ENCODE measurements at places on chromosomes 4 and X. TPM values are rescaled to one million over a fixed set of nuclear protein-coding genes. Genes with fewer than 3 reads are reported as not detected.

- no peak for ATAC-seq
- peaks cover 29% of the 10 kb centered on the region for H3K36me3 ChIP-seq
These were observed 898 bp downstream of the CMC4 start for GRCh38 chrX:155070038-155070437.

GRCh38 chrX:57900975-57901374 is 9.3 kb downstream of the ZXDA start:
- H3K27ac ChIP-seq, result no peak overlapping the region
- no peaks in the 10 kb centered on the region for H3K27me3 ChIP-seq
- peaks cover 4% of the 10 kb centered on the region for H3K36me3 ChIP-seq
- H3K4me1 ChIP-seq, result peaks cover 9% of the 10 kb centered on the region

GRCh38 chrX:29662759-29663503 is 552.4 kb upstream of the MAGEB2 start:
- no peaks in the 10 kb centered on the region for H3K36me3 ChIP-seq
- H3K27ac ChIP-seq, result no peak overlapping the region
- no peaks in the 10 kb centered on the region for H3K4me1 ChIP-seq
- H3K4me3 ChIP-seq, result no peak overlapping the region
- no peak for ATAC-seq

DNA sequence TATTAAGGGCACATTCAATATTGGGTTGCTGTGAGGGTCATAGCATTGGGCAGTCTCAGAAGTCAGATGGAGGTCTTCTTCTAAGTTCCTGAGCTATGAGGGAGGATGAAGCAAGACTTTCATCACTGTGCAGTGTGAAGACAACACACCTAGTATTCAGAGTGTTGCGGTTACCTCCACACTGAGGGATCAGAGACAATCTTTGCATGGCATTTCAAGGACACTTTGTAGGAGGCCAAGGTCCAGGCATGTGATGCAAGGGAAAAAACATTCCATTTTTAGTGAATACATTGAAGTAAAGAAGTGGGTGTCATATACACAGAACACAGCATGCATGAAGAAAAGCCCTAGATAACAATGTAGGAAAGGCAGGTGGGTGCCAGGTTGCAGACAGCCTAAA is 481.2 kb upstream of the DIPK2B start:
- H3K27ac ChIP-seq, result no peak overlapping the region
- no peaks in the 10 kb centered on the region for H3K27me3 ChIP-seq
- no peaks in the 10 kb centered on the region for H3K4me1 ChIP-seq
- no peak for ATAC-seq
- no peak overlapping the region for H3K4me3 ChIP-seq

DNA sequence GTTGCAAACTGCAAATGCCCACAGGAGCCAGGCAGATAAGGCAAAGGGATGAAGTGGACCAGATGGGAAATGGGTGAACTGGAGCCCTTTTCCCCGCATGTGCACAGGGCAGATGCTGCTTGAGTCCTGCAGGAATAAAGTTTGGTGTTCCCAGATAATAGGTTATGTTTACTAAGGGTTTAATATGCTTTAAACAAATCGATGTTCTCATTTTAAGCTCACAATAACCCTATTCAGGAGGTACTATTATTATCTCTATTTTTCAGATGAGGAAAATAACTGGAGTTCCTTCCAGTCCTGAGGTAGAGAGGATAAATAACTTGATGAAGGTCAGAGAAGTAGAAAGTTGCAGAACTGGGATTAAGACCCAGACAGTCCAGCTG is 77.3 kb downstream of the LRRC66 start:
- H3K4me3 ChIP-seq, result no peak overlapping the region
- no peak overlapping the region for H3K27ac ChIP-seq
- ATAC-seq, result no peak
- H3K27me3 ChIP-seq, result peaks cover 5% of the 10 kb centered on the region
- no peaks in the 10 kb centered on the region for H3K4me1 ChIP-seq

GRCh38 chr4:148557793-148558192 is 115.6 kb upstream of the NR3C2 start:
- no peaks in the 10 kb centered on the region for H3K27me3 ChIP-seq
- H3K27ac ChIP-seq, result no peak overlapping the region
- H3K4me3 ChIP-seq, result no peak overlapping the region
- H3K4me1 ChIP-seq, result no peaks in the 10 kb centered on the region

TIGD4 gene
- not detected for total RNA-seq

ASB5 gene
- not detected for total RNA-seq

SLC39A8 gene
- total RNA-seq, result 56.4 TPM
